ENCODE measurements at places on chromosomes 7 and 10.

DNA sequence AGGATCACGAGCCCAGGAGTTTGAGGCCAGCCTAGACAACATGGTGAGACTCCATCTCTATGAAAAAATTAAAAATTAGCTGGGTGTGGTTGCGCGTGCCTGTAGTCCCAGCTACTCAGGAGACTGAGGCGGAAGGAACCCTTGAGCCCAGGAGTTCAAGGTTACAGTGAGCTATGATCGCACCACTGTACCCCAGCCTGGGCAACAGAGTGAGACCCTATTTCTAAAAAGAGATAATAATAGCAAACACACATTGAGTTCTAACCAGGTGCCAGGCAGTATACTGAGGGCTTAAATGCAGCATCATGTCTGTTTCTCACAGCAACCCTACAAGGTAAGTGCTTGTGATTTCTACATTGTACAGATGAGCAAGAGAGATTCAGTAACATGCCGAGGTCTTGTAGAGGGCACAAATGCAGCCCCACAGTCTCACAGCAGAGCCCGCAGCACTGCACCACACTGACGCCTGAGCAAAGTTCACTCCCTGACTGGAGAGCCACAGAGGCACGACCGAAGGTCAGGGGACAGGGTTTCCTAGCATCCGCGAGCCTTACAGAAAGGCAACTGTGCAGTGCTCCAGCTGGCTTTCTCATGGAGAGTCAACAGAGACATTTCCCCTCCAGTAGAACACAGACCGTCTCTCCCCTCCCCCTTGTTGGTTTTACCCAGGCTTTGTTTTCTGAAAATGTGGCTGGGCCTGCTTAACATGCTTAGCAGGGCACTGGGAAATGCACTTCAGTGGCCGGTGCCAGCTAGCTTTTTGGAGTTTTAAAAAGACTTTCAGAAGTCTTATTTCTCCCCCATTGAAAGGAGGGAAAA, 36.5 kb downstream of the PDSS1 start:
- H3K4me3 ChIP-seq: no peak overlapping the region
- H3K36me3 ChIP-seq: peaks cover 45% of the 10 kb centered on the region
- peaks cover 45% of the 10 kb centered on the region for H3K4me1 ChIP-seq
- DNase-seq: no peak

DNA sequence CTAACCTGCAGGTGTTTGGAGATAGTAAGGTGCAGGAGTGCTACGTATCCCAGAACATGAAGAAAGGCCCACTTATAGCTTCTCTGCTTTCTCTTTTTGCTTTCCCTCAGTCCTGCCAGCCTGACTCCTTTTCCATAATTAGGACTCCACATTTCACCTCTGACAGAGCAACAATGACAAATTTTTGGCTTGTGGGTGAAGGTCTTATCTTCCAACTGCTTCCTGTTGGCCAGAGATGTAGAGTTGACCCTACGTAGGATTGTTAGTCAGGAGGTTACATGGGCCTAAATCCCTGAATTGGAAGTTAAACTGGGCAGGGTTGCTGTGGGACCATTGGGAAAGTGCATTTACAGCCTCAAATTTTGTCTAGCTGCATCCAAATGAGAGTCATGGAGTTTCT, 21.3 kb downstream of the RP9 start:
- no peaks in the 10 kb centered on the region for H3K27me3 ChIP-seq
- no peak overlapping the region for H3K27ac ChIP-seq
- peaks cover 11% of the 10 kb centered on the region for H3K36me3 ChIP-seq
- peaks cover 9% of the 10 kb centered on the region for H3K4me1 ChIP-seq
- no peak for DNase-seq

- no peaks in the 10 kb centered on the region for H3K27me3 ChIP-seq
- DNase-seq: no peak
- peaks cover 40% of the 10 kb centered on the region for H3K36me3 ChIP-seq
- no peak overlapping the region for H3K4me3 ChIP-seq
- no peak overlapping the region for H3K27ac ChIP-seq
Observed at GRCh38 chr10:63140077-63140476, 6.9 kb downstream of the NRBF2 start.

GRCh38 chr7:55478700-55479099, 93.6 kb downstream of the VOPP1 start:
- H3K4me1 ChIP-seq: peaks cover 48% of the 10 kb centered on the region
- H3K4me3 ChIP-seq: no peak overlapping the region
- peaks cover 74% of the 10 kb centered on the region for H3K36me3 ChIP-seq
- no peak overlapping the region for H3K27ac ChIP-seq

DNA sequence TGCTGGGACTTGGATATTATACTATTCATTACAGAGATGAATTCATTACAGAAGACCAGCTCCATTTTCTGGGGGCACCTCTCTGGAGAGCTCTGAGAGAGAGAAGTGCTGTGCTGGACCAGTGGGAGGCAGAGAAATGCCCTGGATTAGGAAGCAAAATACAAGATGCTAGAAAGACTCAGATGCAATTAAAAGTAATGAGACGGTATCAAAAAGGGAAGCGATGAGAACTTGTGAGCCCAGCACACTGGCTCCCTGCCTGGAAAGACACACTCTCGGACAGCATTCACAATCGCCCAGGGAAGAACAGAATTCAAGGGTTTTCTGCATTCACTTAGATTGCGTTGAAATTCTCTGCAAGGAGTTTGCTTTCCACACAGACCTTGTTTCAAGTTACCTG, 3.5 kb upstream of the FRAT2 start:
- no peaks in the 10 kb centered on the region for H3K27me3 ChIP-seq
- DNase-seq: no peak
- no peak overlapping the region for H3K4me3 ChIP-seq
- peaks cover 2% of the 10 kb centered on the region for H3K36me3 ChIP-seq
- H3K27ac ChIP-seq: no peak overlapping the region
- peaks cover 8% of the 10 kb centered on the region for H3K4me1 ChIP-seq

- no peaks in the 10 kb centered on the region for H3K36me3 ChIP-seq
- DNase-seq: no peak
- H3K27me3 ChIP-seq: peaks cover 19% of the 10 kb centered on the region
- no peak overlapping the region for H3K4me3 ChIP-seq
- no peak overlapping the region for H3K27ac ChIP-seq
Observed at GRCh38 chr10:71564194-71564820, 155.3 kb downstream of the C10orf105 start.

DNA sequence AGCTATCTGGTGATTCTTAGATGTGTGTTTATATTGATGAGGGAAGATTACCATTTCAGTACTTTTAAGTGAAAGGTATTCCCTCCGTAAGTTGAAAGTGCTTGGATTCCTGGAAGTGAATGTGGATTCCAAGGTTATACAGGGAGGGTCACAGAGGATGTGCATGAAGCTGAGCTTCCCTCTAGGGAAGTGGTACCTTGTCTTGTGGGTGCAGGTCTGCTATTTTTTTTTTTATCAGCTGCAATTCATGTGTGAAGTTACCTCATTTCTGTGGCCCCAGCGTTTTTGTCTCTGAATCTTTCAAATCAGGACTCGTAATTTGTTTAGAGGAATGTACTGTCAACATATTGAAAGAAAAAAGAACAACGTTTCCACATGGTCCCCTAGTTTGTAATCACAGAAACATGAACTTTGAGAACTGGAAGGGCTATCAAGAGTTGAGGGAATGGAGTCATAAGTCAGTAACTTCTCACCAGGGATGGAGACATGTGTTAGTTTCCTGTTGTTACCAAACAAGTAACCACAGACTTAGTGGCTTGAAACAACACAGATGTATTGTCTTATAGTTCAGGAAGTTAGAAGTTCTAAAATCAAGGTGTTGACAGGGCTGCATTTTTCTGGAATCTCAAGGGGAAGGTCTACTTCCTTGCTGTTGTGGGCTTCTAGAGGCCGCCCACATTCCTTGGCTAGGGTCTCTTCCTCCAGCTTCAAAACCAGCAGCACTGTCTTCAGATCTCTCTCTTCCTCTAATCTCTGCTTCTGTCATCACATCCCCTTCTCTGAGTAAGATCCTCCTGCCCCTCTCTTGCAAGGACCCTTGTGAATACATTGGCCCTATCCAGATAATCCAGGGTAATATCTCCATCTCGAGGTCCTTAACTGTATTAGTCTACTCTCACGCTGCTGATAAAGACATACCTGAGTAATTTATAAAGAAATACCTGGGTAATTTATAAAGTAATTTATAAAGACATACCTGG, 64.4 kb downstream of the RAB18 start:
- H3K27ac ChIP-seq: no peak overlapping the region
- H3K36me3 ChIP-seq: peaks cover 9% of the 10 kb centered on the region
- DNase-seq: no peak
- H3K4me3 ChIP-seq: no peak overlapping the region
- no peaks in the 10 kb centered on the region for H3K27me3 ChIP-seq

Measured in stimulated activated naive B cell treated with anti-CD40 and anti-IgM and Interleukin-4, amounts not matched to agents 10 μg/mL and 1 μg/mL and 100 μg/mL, for 72 hours (primary cell).